CD4-positive, alpha-beta memory T cell (primary cell): ENCODE measurements at places on chromosomes 6 and 20. TPM values are rescaled to one million over a fixed set of nuclear protein-coding genes. Genes with fewer than 3 reads are reported as not detected.

- no peak for DNase-seq
Observed at GRCh38 chr6:108714766-108715414, 133.3 kb upstream of the ARMC2 start.

POM121L2 gene
- not detected for total RNA-seq

ADGRF4 gene
- not detected for total RNA-seq

GRCh38 chr6:134056046-134056445 is 3.6 kb upstream of the SLC2A12 start:
- no peak for DNase-seq

VGLL2 gene
- not detected for total RNA-seq

DNA sequence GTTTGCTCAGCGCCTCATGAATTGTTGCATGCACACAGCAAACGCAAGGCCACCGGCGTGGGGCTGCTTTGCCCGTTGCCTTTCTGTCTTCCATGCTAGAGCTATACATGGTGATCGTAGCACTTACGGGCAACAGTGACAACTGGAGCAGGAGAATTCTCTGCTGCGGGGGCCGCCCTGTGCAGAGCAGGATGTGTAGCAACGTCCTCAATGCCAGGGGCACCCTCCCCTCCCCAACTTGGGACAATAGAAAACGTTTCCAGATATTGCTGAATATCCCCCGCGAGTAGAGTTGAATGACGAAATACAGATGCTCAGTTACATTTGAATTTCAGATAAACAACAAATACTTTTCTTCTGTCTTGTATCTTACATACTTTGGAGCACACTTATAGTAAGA is 198.7 kb downstream of the TFAP2C start:
- no peak for DNase-seq

- DNase-seq, result no peak
Observed at GRCh38 chr6:157432892-157433265, 51.9 kb downstream of the ZDHHC14 start.

LY6G6D gene
- total RNA-seq, result not detected

GRCh38 chr6:43862925-43863324 is 92.9 kb downstream of the VEGFA start:
- no peak for DNase-seq

GRCh38 chr20:37128803-37129202 is 33.0 kb upstream of the RBL1 start:
- no peak for DNase-seq

- no peak for DNase-seq
Observed at GRCh38 chr6:17816921-17817611, 110.3 kb upstream of the NUP153 start.

OR2H1 gene
- total RNA-seq, result not detected

- DNase-seq, result no peak
Observed at GRCh38 chr20:47043086-47043485, 148.4 kb downstream of the EYA2 start.

BMP2 gene
- not detected for total RNA-seq

GRCh38 chr6:84150705-84151104 is 76.7 kb downstream of the CEP162 start:
- DNase-seq, result no peak

DNA sequence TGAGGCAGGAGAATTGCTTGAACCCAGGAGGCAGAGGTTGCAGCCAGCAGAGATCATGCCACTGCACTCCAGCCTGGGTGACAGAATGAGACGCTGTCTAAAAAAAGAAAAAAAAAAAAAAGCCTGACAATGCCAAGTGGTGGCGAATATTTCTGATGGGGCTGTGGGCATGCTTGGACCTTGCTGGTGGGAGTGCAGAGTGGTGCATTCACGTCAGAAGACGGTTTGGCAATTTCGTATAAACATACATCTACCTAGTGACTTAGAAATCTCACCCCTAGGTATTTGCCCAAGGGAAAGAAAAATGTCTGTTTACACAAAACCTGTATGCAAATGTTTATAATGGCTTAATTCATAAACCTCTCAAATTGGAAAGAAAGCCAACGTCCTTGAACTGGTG is 33.6 kb downstream of the CTCFL start:
- DNase-seq, result no peak
